Cerebellar nuclear complex (tissue), 1 donor: ENCODE measurements at places on chromosomes 2 and 18.

DNA sequence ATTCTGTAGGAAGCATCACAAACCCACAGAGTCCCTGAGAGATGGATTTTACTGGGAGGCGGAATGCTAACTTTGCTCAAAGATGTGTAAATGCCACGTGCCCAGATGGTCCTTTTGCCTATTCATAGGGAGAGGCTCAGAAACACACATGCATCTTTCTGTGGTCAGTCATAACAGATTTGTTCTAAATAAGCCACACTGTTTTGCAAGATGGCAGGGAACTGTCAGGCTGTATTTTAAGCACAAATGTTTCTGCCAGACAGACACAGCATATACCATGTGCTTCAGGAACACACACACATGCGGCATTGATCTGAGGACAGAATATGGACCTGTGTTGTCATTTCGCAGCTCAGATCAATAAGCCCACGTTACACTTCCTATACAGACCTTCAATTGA lies 312.0 kb downstream of the GPD2 start:
- no peak for DNase-seq

DNA sequence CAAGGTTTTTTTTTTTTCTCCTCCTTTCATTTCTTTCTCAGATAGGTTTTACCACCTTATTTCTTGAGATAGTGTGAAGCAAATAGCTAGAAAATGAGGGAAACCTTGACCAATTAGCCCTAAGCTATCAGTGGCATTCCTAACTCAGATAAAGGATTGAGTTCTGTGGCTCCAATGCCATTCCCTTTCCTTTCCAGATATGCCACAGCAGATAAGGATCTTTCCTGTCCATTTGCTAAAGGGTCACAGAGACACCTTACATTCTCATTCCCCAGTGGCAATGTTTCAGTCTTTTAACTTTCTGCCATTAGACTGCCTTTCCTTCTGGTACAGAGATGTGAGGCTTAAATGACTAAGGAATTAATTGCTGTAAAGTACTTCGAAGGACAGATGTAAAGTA lies 81.7 kb downstream of the MGAT5 start:
- DNase-seq = no peak

- DNase-seq = no peak
Measured at GRCh38 chr18:58813105-58813504, 51.6 kb upstream of the ZNF532 start.

DNA sequence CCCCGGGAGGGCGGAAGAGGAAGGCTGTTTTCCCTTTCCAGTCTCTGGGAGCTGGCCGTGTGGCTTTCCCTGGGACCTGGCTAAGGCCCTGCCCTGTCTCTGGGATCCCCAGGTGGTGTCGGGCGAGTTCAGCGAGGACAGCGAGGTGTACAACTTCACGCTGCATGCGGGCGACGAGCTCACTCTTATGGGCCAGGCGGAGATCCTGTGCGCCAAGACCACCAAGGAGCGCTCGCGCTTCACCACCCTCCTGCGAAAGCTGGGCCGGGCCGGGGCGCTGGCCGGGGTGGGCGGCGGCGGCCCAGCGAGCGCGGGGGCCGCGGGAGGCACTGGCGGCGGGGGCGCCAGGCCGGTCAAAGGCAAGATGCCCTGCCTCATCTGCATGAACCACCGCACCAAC lies 11.2 kb downstream of the GAREM2 start:
- DNase-seq = no peak

GRCh38 chr18:11998193-11998592 lies 16.9 kb downstream of the IMPA2 start:
- no peak for DNase-seq

- DNase-seq = no peak
Measured at GRCh38 chr2:128523457-128523856, 204.8 kb upstream of the HS6ST1 start.

GRCh38 chr2:163834221-163834620 lies 98.4 kb upstream of the FIGN start:
- DNase-seq = no peak

DNA sequence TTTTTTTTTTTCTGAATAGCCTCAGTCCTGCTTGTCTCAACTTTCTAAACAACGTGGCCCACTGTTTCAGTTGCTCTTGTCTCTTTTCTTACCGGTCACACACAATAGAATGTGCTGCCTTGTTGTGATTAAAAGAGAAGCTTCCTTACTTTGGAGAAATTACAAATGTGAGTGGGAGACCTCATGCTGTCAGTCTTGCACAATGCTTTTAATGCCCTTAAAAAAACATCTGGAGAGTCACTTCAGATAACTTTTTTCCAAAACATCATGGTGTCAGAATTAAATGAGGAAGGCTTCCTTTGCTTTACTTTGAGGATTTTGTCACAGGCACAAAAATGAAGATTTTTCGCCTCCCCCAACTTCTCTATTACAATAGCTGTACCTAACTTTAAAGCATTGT lies 37.7 kb downstream of the LHCGR start:
- DNase-seq = no peak

DNA sequence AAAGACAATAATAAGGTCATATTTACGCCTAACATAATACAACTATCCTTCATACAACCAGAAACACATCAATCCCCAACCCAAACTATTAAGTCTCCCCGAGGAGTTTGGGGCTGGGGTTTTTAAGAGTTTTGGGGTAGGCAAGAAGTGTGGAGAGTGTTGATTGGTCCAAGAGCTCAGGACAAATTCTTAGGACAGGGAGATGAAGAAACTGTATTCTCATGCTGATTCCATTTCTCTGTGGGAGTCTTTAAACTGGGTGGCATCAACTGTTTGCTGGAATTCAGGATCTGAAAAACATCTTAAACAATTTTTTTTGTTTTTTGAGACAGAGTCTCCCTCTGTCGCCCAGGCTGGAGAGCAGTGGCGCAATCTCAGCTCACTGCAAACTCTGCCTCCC lies 25.6 kb upstream of the MTA3 start:
- no peak for DNase-seq

GRCh38 chr18:75142677-75143076 lies 66.3 kb downstream of the PTGR3 start:
- DNase-seq = no peak

DNA sequence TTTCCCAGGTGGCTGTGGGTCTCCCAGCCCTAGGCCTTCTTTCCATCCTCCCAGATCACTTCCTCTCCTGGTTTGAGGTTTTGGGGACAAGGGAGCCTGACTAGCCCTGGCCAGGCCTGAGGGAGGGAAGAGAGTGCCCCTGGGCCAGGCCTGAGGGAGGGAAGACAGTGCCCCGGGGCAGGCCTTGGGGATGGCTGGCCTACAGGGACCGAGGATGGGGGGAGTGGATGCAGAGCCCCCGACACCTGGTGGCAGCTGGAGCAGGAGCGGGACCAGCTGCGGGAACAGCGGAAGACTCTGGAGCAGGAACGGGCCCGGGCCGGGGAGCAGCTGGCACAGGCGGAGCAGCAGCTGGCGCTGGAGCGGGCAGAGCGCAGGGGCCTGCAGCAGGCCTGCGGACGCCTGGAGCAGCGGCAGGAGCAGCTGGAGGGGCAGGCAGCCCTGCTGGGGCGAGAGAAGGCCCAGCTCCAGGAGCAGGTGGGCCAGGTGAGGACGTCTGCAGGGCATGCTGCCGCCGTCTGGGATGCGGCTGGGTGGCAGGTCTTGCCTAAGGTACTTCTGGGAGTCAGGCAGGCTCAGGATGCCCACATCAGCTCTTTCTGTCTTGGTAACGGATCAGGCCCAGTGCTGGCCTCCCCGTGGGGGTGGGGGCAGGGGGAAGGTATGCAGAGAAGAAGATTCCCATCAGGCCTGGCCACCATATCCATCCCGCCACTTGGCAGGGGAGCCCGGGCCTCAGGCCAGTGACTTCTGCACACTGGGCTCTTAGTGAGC lies 29.2 kb downstream of the CROCC2 start:
- no peak for DNase-seq

- DNase-seq = no peak
Measured at GRCh38 chr18:2302628-2303516, 268.4 kb downstream of the METTL4 start.

DNA sequence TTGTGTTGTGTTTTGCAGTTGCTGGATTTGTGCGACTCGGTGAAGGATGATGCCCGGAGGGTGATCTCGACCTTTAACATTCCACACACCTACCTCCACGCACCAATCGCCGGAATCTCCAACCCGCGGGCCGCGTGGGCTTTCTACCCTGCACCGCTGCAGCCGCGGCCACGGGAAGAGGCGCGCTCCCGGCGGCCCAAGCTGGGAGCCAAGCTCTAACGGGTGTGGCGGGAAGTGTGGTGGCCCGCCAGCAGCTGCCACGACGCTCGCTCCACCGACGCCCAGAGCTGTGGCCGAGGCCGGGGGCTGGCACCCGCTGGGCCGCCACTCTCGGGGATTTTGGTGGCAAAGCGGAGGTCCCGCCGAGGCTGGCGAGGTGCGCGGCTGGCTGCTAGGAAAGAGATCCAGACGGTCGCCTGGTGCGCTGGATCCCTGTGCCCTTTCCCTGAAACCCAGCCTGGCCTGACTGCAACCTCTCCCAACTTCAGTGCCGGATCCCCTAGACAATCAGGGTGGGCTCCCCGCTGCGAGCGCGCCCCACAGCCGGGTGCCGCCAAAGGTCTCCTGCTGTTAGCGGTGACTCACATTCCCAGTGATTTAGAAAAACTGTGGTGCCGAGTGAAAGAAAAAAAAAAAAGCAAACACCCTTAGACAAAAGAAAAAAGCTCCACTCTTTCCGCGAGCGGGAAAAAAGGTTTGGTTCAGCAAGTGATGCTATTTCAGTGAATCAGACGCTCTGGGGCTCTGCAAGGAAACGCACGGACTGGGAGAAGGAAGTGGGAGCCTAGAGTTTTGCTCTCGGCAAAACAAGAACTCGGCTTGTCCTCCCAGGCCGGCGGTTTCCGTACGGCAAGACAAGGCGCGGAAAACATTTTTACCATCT lies 2.9 kb upstream of the BCL2L11 start:
- DNase-seq = no peak

DNA sequence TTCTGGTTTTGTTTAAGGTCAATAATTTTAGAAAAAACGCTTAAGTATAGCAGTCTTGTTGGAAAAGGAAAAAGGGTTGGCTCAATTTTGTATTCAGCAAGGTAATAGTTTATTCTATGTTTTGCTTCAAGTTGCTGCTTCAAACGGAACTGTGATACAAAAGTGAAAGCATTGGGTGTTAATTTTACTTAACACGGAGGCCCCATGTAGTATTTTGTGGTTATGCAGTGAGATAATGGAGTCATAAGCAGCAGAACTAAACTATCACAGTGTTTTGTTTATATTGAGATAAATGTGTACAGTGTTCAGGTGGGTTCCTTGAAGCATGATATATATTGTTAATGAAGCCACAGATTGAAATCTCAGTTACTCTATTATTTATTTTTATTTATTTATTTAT lies 67.0 kb upstream of the LYPD6B start:
- DNase-seq = no peak

- no peak for DNase-seq
Measured at GRCh38 chr2:200172944-200173581, 133.4 kb upstream of the SPATS2L start.

DNA sequence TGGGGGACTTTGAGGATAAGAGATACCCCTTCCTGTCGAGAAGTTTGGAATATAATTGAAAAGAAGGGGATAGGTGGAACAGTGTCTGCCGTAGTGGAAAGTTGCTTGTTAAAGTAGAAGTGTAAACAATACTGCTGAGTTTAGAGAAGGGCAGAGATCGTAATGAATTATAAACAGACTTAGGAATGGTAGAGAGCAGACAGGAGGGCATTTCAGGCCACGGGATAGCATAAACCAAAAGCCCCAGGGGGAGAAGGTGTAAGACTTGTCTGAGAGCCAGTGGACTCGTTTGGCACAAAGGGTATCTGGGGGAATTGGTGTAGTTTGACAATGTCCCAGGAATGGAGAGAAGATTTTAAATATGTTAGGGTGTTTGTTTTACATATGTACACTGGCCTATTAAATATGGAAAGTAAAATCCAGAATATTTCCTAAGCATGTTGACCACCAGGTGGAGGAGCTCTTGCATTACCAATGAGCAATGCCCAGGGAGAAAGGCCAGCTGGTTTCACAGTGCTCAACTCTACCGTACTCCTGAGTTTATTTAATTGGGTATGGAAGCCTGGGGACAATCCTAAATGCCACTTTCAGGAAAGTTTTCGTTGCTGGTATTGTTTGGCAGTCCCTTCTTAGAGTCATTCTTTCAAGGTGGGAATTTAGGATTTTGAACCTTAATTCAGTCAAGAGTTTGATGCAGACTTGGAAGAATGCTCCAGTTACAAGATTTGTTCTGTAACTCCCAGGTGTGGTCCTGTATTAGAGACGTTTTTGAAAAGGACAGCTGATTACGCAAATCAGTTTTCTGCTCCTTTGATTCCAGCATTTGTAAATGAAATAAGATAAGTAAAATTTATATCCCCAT lies 7.5 kb downstream of the COPS8 start:
- DNase-seq = no peak

DNA sequence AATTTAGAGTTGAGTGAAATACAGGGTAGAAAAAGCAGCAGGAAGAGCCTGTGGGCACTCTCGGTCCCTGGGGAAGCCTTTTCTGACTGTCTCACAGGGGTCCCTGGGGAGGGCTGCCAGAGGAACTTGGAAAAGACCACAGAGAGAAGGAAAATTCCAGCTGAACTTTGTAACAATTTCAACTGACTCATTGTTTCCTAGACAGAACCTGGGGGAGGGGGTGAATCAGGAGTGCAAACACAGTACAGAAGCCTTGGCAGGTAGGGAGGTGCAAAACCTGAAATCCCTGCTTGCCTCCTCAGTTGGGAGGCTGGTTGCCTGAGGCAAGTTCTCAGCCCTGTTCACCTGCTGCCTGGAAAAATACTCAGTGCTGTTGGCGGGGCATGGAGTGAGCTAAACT lies 106.8 kb downstream of the GRB14 start:
- DNase-seq = no peak

GRCh38 chr2:68591225-68591624 lies 52.2 kb upstream of the PROKR1 start:
- no peak for DNase-seq

DNA sequence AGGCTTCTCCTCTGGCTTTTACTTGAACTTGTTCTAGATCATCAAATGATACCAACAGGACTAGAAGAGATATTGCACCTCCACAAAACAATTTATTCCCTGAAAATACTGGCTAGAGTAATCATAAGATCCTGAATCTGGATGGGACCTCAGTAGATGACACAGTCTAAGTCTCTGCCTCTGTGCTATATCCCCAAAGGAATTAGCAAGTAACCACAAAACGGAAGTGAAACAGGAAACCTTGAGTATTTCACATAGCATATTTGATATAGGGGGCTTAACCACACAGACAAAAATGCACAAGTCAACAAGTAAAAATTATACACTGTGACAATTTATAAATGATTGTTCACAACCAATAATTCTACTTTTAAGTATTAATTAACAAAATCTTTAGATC lies 456.9 kb upstream of the TNP1 start:
- DNase-seq = no peak
